ENCODE measurements at places on chromosomes 3 and 15.
A peak's percentile ranks its signal among the peaks of the same experiment; 100 is the strongest.

DNA sequence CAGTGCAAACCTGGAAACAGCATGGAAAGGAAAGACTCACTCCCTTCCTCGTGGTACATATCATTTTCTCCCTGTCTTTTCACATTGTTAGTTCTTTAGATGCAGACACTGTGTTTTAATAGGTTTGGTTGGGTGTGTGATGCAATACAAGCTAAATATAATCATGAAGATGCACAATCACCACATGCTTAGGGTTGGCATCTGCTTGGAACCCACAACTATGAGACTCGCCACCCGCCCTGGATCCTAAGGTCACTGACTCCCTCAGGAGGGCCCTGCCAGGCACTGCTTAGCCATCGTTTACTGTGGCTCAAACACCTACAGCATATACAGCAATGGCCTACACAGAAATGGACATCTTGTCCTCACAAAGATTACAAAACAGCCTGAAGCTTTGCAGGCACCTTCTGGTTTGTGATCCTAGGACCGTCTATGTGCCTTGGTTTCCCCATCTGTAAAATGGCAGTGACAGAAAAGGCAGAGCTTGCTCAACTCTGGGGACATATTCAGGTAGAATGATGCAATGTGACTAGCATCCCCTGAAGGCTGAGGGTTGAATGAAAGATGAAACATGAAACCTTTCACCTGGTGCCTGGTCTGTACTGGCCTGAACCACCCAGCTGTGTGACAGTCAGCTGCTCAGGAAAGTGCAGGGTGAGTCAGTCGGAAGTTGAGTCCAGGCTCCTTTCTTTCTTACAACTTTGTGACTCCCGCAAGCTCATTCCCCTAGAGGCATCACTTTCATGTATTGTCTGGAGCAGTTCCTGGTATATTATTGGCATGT, 123.6 kb upstream of the PFN2 start:
- DNase-seq = peak; percentile 60

DNA sequence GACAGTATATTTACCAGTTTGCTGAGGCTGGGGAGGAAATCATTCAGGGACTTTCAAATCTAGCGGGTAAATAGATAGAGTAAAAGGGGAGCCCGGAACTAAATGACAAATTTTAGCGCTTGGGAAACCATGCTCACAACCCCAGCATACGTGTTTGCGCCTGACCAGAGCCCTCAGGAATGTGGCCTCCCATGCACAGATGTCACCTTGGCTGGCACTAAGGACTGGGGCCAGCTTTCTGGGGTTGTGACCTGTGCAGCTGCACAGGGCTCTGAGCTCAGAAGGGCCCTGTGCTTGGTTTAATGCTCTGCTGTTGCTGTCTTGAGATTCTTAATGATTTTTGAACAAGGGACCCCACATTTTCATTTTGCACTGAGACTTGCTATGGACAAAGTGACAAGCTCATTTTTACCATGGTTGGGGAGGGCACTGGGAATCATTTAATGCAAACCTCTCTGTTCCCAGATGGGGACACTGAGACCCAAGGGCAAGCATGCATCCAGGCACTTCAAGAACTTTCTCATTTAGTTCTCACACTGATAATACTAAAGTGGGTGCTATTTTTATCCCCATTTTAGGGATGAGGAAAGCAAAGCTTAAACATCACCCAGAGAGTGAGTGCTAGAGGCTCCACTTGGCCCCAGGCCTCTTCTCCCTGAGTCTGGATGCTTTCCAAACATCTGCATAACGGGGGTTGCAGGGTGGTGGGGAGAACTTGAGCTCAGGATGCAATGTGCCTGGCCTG, 44.1 kb upstream of the FAM107A start:
- no peak for DNase-seq

DNA sequence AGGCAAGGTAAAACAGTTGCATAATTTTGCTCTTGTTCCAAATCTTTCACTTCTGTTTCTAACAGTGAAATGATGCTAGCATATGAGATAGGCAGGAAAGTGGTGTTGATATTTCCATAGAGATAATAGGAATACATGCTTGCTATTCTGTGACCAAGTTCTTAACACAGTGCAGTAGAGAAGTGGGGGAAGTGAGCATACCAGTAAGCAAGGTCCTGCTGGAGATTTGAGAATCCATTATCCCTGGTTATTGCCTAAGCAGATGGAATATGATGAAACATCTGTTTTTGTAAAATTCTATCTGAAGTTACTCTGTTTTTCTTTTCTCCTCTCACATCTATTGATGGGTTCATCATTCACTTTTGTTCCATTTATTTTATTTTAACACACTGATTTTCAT, 28.7 kb downstream of the USP8 start:
- DNase-seq = no peak

GRCh38 chr3:52345521-52346109, 29.5 kb downstream of the DNAH1 start:
- no peak for DNase-seq

GRCh38 chr3:48945891-48946549, 27.4 kb downstream of the ARIH2 start:
- DNase-seq = no peak

GRCh38 chr3:129061888-129062834, 1.6 kb downstream of the GP9 start:
- DNase-seq = no peak

GRCh38 chr3:71112576-71112975, 471.0 kb downstream of the FOXP1 start:
- no peak for DNase-seq

DNA sequence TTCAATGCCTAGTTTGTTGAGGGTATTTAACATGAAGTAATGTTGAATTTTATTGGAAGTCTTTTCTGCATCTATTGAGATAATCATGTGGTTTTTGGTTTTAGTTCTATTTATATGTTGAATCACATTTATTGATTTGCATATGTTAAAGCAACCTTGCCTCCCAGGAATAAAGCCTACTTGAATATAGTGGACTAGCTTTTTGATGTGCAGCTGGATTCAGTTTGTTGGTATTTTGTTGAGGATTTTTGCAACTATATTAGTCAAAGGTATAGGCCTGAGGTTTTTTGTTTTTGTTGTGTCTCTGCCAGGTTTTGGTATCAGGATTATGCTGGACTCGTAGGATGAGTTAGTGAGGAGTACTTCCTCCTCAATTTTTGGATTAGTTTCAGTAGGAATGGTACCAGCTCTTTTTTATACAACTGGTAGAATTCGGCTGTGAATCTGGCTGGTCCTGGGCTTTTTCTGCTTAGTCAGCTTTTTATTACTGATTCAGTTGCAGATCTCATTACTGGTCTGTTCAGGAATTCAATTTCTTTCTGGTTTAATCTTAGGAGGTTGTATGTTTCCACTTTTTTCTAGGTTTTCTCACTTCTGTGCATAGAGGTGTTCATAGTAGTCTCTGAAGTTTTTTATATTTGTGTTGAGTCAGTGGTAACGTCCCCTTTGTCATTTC, 209.8 kb upstream of the RBMS3 start:
- DNase-seq = no peak

GRCh38 chr3:190596349-190597285, 82.7 kb downstream of the IL1RAP start:
- no peak for DNase-seq

DNA sequence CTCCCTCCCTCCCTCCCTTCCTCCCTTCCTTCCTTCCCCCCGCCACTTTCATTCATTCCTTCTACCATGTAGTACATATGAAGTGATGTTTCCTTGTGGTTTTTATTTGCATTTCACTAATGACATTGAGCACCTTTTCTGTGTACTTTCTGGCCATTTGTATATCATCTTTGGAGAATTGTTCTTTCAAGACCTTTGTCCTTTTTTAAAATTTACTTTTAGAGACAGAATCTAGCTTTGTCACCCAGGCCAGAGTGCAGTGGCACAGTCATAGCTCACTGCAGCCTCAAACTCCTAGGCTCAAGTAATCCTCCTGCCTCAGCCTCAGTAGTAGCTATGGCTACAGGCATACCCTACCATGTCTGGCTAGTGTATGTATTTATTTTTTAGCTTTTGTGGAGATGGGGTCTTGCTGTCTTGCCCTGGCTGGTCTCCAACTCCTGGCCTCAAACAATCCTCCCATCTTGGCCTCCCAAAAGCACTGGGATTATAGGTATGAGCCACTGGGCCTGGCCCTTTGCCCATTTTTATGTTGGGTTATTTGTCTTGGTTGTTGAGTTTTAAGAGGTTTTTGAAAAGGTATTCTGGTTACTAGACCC, 42.0 kb upstream of the CTDSPL2 start:
- no peak for DNase-seq

GRCh38 chr15:60551781-60552161, 72.8 kb upstream of the ICE2 start:
- no peak for DNase-seq

DNA sequence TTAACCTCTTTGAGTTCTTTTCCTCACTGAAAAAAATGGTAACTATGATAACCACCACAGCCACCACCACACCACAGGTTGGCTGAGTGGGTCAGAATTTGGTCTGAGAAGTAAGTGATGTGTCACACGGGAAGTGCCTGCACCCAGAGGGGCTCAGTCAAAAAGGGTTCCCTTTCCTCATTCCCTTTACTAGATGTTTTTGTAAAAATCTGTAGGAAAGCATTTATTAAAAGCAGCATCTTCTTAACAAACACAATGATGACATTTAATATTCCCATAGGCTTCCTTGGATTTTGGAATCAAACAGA, 23.2 kb downstream of the CFAP92 start:
- DNase-seq = no peak

DNA sequence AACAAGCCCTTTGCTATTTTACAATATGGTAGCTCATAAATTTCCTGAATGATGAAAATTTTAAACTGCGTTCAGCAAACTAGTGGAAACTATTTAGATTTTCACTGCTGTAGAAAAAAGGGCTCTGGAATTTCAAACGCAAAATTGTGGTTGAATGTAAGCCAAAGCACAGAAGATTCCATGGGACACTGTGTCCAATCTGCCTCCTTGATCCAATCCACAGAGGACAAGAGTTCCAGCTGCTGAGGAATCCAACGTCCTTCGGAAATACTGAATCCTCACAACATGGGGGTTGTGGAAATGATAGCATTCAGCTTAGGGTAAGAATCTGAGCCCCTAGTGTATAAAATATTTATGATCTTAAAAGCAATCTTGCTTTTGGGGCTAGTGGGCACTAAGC, 161.0 kb downstream of the PLD1 start:
- no peak for DNase-seq

- DNase-seq = peak; percentile 6
Observed at GRCh38 chr15:78108300-78109084, 16.1 kb downstream of the SH2D7 start.

- DNase-seq = no peak
Observed at GRCh38 chr3:197686899-197687298, 49.8 kb downstream of the RUBCN start.

- no peak for DNase-seq
Observed at GRCh38 chr15:80439140-80439539, 35.0 kb downstream of the ARNT2 start.

DNA sequence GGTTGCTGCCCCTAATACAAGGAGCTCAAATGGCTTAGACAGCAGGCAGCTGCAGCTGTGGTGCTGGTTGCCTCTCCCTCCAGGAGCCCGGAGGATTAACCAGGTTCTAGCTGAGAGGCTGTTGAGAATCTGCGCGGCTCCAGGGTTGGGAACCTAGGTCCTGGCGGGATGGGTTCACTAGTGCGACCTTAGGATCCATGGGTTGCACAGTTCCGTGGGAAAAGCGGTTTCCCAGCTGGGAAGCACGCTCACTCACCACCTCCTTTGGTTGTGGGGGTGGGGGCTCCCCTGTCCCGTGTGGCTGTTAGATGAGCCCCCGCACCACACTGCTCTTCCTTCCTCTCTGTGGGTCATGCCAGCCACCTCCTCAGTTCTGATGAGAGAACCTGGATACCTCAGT, 375.1 kb upstream of the ARRDC4 start:
- no peak for DNase-seq

GRCh38 chr3:6770397-6770690, 90.6 kb upstream of the GRM7 start:
- no peak for DNase-seq

- no peak for DNase-seq
Observed at GRCh38 chr3:113556316-113556945, 24.1 kb downstream of the SIDT1 start.

- peak; percentile 78 for DNase-seq
Observed at GRCh38 chr3:182533394-182533793, 259.9 kb upstream of the ATP11B start.

DNA sequence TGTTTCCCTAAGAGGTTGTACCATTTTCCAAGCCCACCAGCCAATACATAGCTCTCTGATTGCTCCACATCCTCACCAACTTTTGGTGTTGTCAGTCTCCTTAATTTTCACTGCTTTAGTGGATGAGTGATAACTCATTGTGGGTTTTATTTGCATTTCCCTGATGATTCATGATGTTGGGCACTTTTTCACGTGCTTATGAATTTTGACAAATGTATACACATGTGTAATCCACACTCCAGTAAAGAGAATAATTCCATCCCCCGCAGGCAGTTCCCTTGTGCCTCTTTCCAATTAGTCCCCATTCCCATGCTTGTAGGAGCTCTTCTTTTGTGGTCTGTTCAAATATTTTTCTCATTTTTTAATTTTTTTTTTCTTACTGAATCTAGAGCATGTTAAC, 52.4 kb downstream of the ANP32A start:
- no peak for DNase-seq

- DNase-seq = no peak
Observed at GRCh38 chr15:74833376-74834107, 7.1 kb downstream of the CPLX3 start.

Data from NCI-H510A treated with DMSO at 0.1 percent for 48 hours (cell line).